ENCODE measurements at places on chromosomes 1 and 21.

- DNase-seq, result no peak
These were observed 22.7 kb downstream of the PLEKHA6 start for GRCh38 chr1:204337036-204337429.

- no peak for DNase-seq
These were observed 36.0 kb upstream of the GPR157 start for GRCh38 chr1:9164919-9165318.

- no peak for DNase-seq
These were observed 241.1 kb downstream of the PDE4B start for GRCh38 chr1:66033781-66034180.

GRCh38 chr1:86137436-86137835 is 19.1 kb downstream of the COL24A1 start:
- DNase-seq, result peak; percentile 63

DNA sequence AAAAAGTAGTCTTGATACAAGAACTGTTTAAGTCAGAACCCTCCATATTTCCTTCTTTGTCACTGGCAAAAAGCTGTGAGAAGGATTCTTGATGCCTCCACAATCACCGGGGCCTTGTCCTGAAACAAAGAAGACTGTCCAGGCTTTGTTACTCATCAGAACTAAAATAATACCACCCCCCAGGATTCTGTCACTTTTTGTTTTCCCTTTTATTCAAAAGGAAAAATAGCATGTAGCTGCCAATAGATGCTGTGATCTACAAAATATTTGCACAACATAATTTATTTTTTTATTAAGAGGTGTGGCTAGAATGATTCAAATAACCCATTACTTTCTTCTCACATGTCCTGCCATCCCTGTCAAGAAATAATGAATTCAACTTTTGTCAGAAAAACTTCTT is 173.7 kb downstream of the LYPLAL1 start:
- DNase-seq, result no peak

DNA sequence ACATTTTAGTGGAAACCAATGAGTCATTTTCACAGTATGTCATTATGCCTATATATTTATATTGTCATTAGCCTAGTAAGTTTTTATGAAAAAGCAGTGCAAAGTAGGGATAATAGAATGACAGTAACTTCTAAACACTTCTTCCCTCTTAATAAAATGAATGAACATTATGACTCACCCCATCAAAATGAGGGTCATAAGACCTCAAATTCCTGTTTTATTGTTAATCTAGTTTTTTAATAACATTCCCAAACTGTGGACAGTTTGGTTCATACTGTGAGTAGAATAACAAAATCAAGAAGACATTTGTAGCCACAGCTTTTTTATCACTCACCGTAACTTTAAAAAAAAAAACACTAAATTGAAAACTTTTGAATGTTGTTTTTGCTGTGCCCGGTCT is 160.5 kb downstream of the LRRC40 start:
- no peak for DNase-seq

DNA sequence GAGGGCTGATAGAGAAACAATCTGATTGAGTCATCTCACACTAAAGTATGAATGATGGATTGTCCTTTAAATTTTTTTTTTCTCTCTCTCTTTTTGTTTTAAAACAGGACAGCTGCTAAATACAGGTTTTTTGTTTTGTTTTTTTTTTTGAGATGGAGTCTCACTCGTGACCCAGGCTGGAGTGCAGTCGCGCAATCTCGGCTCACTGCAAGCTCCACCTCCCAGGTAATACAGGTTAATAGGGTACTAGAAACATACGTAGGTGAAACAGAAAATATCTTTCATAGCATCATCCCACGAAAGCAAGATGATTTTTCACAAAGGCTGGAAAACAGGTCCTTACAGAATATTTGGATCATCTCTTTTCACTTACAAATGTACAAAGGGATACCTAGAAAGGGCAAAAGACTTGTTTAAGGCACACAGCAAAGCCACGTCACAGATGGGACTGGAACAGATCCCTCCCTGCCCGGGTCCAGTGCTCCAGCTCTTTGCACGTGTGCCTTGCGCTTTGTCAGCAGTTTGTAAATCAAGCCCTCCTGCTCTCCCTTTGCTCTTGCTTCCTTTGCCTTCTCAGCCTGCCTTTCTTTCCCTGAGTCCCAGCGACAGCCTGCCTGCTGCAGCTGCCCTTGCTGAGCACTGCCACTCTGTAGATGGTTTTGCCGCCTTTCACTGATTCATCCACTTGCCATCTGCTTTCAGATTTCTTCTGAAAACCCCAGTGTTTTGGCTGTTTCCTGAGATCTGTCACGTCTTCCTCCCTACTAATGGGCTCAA is 171.3 kb upstream of the BEND5 start:
- no peak for DNase-seq

DNA sequence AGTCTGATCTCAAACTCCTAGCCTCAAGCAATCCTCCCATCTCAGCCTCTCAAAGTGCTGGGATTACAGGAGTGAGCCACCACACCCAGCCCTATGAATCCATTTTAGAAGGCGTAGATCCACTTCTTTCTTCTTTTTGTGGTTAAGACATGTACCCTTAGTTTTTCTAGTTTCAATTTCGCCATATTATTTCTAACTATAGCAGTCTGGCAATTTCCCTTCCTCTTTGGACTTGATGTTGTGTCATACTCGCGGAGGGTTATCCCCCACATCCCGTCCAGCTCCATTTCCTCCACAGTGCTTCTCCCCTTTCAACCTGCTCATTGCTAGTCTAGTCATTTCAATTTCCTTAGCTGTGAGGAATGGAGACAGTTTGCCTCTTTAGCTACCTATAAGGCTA is 5.2 kb upstream of the LRRC8D start:
- DNase-seq, result no peak

DNA sequence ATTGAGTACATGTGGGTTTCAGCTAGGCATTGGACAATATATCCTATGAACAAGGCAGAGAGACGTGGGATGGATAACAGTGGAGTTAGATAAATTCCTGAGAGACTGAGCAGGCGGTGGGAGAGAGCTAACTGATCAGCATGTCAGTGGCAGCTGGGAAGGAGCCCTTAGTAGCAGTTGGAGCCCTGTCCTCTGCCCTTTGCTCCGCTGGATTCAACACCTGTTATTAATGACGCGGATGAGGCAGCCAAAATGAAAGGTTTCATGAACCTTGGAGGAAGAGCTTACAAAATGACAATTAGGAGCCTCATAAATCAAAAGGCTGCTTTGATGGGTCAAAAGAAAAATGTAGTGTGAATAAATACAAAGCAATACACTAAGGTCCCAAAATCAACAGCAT is 16.1 kb downstream of the UBIAD1 start:
- DNase-seq, result no peak

GRCh38 chr1:7749126-7749525 is 22.0 kb upstream of the VAMP3 start:
- no peak for DNase-seq

DNA sequence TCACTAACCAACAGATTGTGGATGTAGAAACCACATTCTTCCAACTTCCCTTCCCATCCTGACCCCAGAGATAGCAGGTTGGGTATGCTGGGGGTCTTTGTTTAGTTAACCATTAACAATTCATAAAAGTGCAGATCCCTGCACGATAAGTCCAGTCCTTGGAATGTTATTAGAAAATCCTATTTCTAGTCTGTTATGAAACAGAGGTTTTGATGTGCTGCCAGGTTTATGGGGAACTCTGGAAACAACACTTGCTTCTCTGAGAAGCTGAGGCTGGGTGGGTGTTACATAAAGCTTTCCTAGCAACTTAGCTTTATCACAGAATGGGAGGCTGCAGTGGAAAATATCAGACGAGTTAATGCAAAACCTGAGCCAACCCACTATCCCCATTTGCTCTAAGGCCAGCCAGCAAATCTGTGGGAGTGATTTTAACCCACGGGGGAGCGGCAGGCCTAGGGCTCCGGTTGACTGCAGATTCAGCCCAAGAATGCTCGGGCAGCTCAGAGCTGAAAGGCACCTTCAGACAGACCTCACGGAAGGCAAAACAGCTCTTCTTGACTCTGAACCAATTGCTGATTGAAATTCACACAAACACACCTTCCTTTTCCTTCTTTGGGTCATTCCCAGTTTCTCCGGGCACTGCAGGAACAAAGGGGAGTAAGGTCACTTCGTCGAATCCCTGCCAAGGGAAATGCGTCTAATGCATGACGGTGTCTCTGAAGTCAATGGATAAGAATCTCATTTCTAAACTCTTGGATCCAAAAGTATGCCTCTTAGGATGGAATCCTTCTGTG is 111.7 kb upstream of the IRF2BP2 start:
- no peak for DNase-seq

GRCh38 chr1:6596886-6597776 is 5.5 kb downstream of the KLHL21 start:
- no peak for DNase-seq

DNA sequence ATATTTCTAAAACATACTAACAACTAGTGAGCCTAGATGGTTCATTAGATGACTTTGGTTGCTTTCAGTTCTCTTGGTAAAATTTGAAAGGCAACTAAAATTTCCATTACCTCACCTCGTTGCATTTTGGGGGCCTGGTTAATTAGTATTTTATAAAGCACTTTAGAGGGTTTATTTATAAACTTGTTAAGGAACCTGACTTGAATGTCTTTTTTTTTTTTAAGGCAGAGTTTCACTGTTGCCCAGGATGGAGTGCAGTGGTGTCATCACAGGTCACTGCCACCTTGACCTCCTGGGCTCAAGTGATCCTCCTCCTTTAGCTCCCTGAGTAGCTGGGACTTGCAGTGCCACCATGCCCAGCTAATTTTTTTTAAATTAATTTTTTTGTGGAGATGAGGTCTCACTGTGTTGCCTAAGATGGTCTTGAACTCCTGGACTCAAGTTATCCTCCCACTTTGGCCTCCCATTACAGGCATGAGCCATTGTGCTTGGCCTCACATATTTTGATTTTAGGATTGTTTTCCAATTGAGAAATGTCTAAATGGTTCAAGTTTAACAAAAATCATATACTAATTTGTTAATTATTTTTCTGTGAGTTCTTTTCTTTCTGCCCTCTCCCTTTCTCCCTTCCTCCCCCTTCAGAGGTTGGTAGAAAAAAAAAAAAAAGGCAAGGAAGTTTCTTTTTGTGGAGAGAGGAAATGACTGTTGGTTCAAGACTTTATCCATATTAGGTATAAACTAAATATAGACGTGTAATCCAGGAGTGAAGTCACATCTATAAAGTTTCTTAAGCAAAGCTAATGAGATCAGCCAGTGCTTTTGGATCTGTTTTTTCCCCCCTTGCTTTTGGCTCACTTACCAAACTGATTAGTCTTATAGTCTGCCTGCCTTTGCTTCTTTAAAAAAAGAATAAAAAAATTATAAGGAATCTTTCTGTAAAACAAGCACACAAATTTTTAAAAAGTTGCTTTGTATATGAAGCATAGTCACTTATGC is 24.7 kb downstream of the CLIC4 start:
- no peak for DNase-seq

DNA sequence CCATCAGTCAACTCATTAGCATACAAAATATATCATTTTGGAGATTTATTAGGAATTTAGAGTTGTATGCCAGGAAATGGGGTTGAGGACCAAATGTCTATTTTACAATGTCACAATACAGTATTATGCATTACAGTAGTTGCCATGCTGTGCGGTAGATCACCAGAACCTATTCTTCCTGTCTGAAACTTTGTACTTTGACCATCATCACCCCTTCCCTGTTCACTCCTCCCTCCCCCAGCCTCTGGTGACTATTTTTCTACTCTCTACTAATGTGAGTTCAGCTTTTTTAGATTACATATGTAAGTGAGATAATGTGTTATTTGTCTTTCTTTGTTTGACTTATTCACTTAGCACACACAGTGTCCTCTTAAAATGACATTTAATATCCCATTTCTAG is 50.8 kb downstream of the PTBP2 start:
- DNase-seq, result no peak

GRCh38 chr1:43381612-43382011 is 8.0 kb downstream of the MED8 start:
- peak; percentile 21 for DNase-seq

- DNase-seq, result no peak
These were observed 37.4 kb upstream of the CDC42BPA start for GRCh38 chr1:227355542-227356245.

- no peak for DNase-seq
These were observed 225.9 kb downstream of the KAZN start for GRCh38 chr1:14824314-14824915.

DNA sequence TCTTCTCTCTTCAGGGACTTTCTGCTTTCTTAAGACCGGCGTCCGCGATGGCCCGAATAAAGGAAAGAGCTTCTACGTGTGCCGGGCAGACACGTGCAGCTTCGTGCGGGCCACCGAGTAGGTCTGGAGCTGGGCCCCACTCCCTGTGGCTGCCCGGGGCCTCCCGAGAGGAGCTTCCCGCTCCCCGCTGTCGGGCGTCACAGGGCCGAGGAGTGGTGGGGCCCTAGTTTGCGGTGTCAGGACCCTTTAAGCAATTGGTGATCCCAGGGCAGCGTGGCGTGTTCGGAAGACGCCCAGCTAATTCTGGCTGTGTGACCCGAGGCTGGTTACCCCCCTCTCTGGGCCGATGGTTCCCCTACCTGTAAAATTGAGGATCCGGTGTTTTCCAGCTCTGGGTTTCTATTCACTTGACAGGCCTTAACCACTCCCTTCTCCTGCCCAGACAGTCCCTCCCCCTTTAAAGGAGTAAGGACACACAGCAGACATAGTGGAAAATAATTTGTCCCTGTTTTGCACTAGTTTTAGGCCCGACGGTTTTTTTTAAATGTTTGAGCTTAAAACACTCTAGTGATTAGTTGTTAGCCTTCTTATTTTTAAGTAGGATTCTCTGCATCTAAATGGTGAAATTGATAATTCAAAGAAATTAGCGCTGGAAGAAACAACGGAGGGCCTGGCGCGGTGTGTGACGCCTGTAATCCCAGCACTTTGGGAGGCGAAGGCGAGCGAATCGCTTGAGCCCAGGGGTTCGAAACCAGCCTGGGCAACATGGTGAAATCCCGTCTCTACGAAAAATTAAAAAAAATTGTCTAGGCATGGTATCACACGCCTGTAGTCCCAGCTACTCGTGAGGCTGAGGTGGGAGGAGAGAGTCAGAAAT is 553 bp downstream of the TTF2 start:
- DNase-seq, result no peak

DNA sequence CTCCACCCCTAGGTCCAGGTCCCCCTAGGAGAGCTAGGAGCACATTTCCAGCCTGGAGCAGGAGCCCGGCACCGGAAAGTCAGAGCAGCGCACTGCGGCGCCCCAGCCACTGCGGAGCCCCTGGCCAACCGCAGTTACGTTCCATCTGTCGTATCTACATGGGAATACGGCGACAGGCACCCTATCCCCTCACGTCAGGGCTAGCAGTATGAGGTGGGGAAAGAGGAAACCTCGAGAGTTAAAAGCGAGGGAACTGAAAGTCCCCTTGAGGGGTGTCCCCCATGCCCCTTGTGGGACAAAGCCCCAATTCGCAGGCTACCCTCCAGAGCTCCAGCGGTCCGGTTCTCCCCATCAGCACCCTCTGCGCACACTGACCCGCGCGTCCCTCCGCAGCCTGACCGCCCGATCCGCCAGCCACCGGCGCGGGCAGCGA is 995 bp downstream of the COLGALT2 start:
- DNase-seq, result peak; percentile 20

- DNase-seq, result no peak
These were observed 9.4 kb downstream of the USP48 start for GRCh38 chr1:21773585-21773984.

DNA sequence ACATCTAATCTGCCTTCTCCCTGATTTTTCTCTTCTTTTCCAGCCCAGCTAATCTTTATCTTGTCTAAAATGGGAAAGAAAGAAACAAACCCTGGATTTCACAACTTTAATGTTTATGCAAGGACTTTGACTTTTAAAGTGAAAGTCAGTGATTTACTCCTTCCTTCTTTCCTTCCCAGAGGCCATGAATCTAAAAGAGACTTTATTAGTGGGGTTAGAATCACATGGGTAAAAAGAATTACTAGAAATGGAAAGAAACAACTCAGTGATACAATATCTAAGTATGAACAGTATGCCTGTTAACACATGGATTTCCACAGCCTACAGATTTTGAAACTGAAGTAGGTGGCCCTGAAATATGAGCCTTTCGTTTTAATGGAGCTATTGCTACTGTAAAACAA is 59.8 kb upstream of the KCNK2 start:
- DNase-seq, result no peak

All from hematopoietic multipotent progenitor cell (in vitro differentiated cells).